ENCODE measurements at places on chromosomes 5 and 9.

- no peak for DNase-seq
These were observed 8.1 kb downstream of the BRD9 start for GRCh38 chr5:884345-885126.

GRCh38 chr9:116190637-116191396 is 37.2 kb downstream of the PAPPA start:
- no peak for DNase-seq

GRCh38 chr5:174167080-174167910 is 121.8 kb downstream of the NSG2 start:
- DNase-seq, result no peak

- no peak for DNase-seq
These were observed 319.2 kb downstream of the IRX2 start for GRCh38 chr5:2432076-2432920.

DNA sequence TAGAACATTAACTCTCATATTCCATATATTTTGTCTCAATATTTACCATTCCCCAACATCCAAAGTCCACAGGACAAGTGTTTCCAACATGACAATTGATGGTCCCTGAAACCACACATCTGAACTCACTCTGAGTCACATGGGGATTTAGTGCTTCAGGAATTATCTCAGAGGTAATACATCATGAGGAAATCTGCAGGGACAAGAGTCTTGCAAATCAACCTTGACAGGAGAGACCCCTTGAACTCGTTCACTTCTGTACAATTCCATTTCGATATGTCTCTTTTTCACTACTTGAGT is 119.7 kb upstream of the ABCA1 start:
- DNase-seq, result no peak

- no peak for DNase-seq
These were observed 225.9 kb upstream of the PCSK5 start for GRCh38 chr9:75664597-75664996.
